ENCODE measurements at places on chromosomes 13 and 19. TPM values are rescaled to one million over a fixed set of nuclear protein-coding genes. Genes with fewer than 3 reads are reported as not detected.
A peak's percentile ranks its signal among the peaks of the same experiment; 100 is the strongest.

The UPF3A gene
- total RNA-seq: 52.9 TPM

DNA sequence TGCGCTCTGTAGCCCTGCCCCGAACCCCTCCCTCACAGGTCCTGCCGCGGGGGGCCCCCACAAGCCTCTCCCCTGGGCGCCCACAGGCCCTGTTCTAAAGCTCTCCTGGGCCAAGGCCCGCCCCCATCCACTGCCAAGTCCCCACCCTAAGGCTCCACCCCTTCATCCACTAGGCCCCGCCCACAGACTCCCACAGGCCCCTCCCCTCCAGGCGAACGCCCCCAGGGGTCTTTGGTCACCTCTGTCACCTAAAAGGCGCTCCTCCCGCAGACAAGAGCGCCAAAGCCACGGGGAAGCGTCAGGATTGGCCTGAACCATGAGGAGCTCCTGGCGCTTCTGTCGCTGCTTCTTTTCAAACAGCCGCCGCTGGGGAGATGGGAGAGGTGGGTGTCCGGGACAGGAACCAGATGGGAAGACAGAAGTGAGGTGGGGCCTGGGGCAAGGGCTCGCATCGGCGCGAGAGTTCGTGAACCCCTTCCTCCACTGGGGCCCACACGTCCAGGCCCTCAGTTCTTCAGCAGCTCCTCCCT is 2.3 kb downstream of the TULP2 start:
- H3K4me3 ChIP-seq: no peak overlapping the region
- H3K27me3 ChIP-seq: peaks cover 10% of the 10 kb centered on the region
- H3K36me3 ChIP-seq: no peaks in the 10 kb centered on the region

DNA sequence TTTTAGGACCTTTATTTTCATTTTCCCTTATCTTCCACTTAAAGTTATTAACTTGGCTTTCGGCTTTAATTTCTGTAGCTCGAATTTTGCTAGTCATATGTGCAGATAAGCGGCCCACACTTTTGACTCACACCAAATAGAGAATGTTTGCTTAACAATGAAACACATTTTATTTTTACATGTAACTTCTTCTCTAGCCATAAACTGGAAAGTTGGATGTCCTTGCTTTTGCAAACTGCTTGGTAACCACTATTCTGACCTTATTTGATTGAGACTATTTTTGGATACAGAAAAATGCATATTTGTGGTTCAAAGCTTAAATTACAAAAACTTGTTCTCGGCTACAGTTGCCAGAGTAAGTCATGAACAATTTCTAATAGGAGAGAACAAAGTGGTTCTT is 600.0 kb downstream of the KCTD12 start:
- no peak for DNase-seq
- H3K36me3 ChIP-seq: no peaks in the 10 kb centered on the region

DNA sequence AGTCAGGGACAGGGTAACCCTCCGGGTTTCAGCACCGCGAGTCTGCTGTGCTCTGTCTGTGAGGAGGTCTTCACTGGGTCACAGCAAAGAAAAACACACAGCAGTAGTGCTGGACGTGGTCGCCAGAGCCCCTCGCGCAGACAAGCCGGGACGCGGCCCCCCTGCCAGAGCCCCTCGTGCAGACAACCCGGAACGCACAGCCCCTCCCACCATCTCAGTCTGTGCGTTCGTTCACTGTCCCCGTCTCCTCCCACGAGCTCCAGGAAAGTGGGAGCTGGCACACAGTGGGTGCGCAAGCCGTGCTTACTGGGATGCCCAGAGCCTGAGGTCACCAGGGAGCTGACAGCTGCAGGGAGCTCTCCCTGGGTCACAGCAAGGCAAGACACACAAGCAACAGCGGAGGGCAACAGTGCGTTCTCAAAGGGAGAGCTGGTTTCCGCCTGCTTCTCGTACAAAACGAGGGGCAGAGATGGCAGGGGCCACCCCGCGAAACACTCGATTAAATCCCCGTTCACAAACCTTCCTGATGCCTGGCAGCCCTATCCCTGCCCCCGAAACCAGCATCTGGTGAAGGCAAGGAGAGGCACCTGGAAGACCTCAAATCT is 3.2 kb upstream of the PLPP2 start:
- peaks cover 9% of the 10 kb centered on the region for H3K4me1 ChIP-seq
- H3K36me3 ChIP-seq: no peaks in the 10 kb centered on the region
- no peak overlapping the region for H3K4me3 ChIP-seq
- no peak overlapping the region for H3K27ac ChIP-seq
- peaks cover 13% of the 10 kb centered on the region for H3K27me3 ChIP-seq
- DNase-seq: no peak

The POMP gene
- total RNA-seq: 127 TPM

DNA sequence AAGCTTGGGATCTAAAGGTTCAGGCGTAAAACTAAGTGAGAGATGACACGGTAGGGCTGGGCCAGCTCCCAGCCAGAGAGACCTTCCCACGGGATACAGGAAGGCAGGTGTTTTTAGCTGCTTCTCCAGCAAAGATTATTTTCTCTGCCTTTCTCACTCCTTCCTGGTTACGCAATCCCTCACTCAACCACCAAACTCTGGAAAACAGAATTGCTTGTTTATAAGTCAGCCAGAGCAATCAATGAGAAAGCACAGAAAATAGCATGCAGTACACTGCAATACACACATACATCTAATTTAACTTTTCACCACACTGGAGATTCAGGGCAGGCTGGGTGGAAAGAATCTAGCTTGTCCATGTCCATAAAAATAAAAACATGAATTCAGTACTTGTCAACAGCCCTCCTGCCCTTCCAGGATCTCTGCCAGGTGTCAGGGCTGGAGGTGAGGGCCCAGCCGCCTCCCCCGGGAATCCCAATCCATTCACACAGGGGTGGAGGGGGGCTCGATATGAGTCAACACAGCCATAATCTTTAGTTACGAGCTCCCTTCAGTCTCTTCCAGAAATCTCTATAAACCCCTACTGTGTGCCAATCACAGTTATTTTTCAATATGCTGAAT is 12.2 kb downstream of the RHPN2 start:
- no peaks in the 10 kb centered on the region for H3K27me3 ChIP-seq
- no peak overlapping the region for H3K4me3 ChIP-seq
- no peak for DNase-seq
- H3K36me3 ChIP-seq: no peaks in the 10 kb centered on the region

DNA sequence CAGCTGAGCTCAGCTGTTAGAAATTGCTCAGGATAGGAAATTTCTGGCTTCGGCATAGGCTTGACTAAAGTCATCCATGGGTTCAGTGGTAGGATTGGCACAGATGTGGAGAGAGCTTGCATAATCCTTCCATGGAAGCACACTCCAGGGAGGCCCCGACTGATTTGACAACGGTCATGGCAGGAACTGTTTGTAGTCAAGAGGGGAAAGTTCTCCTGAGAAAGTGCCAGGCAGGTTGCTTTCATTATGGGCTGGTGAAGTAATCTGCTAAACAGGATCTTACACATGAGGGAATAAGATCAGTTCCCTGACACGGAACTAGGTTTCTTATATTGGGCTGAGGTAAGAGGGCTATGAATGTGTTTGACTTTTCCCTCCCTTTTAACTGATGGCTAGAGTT is 120.1 kb downstream of the RGCC start:
- no peak overlapping the region for H3K27ac ChIP-seq
- H3K27me3 ChIP-seq: no peaks in the 10 kb centered on the region
- DNase-seq: no peak
- H3K4me3 ChIP-seq: no peak overlapping the region
- H3K36me3 ChIP-seq: no peaks in the 10 kb centered on the region

GRCh38 chr13:79709471-79709870 is 228.5 kb downstream of the NDFIP2 start:
- H3K4me3 ChIP-seq: no peak overlapping the region
- H3K36me3 ChIP-seq: no peaks in the 10 kb centered on the region
- H3K27me3 ChIP-seq: no peaks in the 10 kb centered on the region
- H3K27ac ChIP-seq: no peak overlapping the region

The ZNF616 gene
- total RNA-seq: 11.2 TPM

DNA sequence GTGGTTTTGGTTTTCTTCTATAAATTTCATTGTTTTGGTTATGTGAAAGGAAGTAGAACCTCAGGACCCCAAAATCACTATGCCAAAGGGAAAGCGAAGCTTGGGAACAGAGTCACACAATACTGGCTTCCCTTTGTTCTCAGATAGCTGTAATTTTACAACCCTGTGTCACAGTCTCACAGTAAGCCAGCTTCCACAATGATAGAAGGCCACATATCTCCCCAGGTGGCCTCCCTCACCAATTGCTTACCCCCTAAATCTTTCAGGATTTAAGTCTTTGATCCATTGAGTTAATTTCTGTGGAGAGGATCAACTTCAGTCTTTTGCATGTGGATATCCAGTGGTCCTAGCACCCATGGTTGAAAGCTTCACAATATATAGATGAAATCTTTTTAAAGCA is 58.7 kb downstream of the SLC15A1 start:
- H3K36me3 ChIP-seq: no peaks in the 10 kb centered on the region
- H3K27me3 ChIP-seq: no peaks in the 10 kb centered on the region
- no peak for DNase-seq
- no peak overlapping the region for H3K4me3 ChIP-seq
- H3K27ac ChIP-seq: no peak overlapping the region

DNA sequence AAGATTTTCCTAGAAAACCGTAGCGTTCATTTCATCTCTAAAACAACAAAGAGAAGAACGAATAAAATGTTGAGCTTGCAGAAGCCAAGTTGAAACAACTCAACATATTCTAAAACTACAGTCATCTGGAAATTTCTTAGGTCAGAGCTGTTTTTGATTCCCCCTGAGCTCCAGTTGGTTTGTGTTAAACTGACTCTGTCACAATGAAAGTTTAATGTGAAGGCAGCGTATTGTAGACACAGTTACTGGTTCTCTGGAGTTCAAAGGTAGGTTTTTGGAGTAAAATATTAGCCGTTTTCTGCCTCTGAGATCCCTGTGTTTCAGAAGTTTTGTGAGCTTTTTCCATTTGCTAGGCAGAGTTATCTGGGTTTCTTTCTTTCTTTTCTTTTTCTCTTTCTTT is 2.2 kb downstream of the ARHGEF7 start:
- H3K27me3 ChIP-seq: peaks cover 34% of the 10 kb centered on the region
- no peaks in the 10 kb centered on the region for H3K36me3 ChIP-seq
- H3K27ac ChIP-seq: no peak overlapping the region
- H3K4me3 ChIP-seq: no peak overlapping the region
- DNase-seq: no peak

GRCh38 chr13:113297370-113298042 is 467 bp downstream of the LAMP1 start:
- peak overlapping the region; percentile 81 for H3K27ac ChIP-seq
- H3K36me3 ChIP-seq: no peaks in the 10 kb centered on the region
- H3K27me3 ChIP-seq: peaks cover 4% of the 10 kb centered on the region
- peaks cover 21% of the 10 kb centered on the region for H3K4me1 ChIP-seq
- peak overlapping the region; percentile 70 for H3K4me3 ChIP-seq
- DNase-seq: peak; percentile 66

The FREM2 gene
- total RNA-seq: not detected

DNA sequence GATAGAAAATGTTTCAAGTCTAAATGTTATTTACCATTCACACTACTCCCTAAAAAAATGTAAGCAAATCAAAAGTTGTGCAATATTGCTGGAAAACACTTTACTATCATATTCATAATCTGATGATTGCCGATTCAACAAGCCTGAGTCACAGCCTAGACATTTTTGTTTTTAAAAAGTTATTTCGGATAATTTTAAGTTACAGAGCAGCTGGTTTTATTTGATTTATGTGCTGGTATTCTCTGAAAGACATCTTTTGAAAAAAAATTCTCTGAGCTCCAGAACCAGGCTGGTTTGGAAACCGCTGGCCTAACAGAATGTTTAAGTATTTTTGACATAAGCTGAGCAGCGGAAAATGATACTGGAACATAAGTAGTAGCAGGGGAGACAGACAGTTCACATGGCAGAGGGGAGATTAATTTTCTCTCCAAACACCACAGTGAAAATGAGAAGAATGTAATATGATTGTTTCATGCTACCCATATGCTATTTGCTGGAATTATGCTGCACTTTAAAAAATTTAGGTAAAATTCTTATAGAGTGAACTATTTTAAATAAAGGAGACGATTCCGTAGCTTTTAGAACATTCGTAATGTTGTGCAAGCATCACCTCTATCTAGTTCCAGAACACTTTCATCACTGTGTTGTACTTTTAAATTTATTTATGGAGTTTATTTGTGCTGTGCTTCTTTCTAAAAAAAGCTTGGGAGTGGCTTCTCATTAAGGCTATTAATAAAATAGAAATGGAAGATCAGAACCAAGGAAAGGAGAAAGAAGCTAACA is 36.1 kb downstream of the TBC1D4 start:
- no peak overlapping the region for H3K4me3 ChIP-seq
- no peaks in the 10 kb centered on the region for H3K36me3 ChIP-seq
- H3K4me1 ChIP-seq: no peaks in the 10 kb centered on the region
- no peak for DNase-seq
- H3K27ac ChIP-seq: no peak overlapping the region

The ZNF560 gene
- total RNA-seq: not detected

- no peak for DNase-seq
- H3K27me3 ChIP-seq: no peaks in the 10 kb centered on the region
- H3K4me3 ChIP-seq: no peak overlapping the region
Observed at GRCh38 chr13:66748712-66749111, 481.4 kb downstream of the PCDH9 start.

The GAPDHS gene
- not detected for total RNA-seq

The FGF21 gene
- not detected for total RNA-seq

The VAV1 gene
- 52.9 TPM for total RNA-seq

The HRC gene
- total RNA-seq: not detected

GRCh38 chr19:29541473-29542253 is 15.9 kb downstream of the VSTM2B start:
- H3K36me3 ChIP-seq: no peaks in the 10 kb centered on the region
- peaks cover 3% of the 10 kb centered on the region for H3K27me3 ChIP-seq
- H3K27ac ChIP-seq: no peak overlapping the region
- no peaks in the 10 kb centered on the region for H3K4me1 ChIP-seq
- no peak for DNase-seq

The RFXAP gene
- 11.7 TPM for total RNA-seq

GRCh38 chr19:44796701-44797115 is 12.2 kb upstream of the BCAM start:
- H3K36me3 ChIP-seq: no peaks in the 10 kb centered on the region
- no peaks in the 10 kb centered on the region for H3K27me3 ChIP-seq
- H3K27ac ChIP-seq: no peak overlapping the region
- DNase-seq: no peak
- no peaks in the 10 kb centered on the region for H3K4me1 ChIP-seq

- no peak overlapping the region for H3K27ac ChIP-seq
- H3K27me3 ChIP-seq: no peaks in the 10 kb centered on the region
Observed at GRCh38 chr13:99275093-99275469, 16.9 kb upstream of the GPR18 start.

The ZNF681 gene
- total RNA-seq: 4.6 TPM

DNA sequence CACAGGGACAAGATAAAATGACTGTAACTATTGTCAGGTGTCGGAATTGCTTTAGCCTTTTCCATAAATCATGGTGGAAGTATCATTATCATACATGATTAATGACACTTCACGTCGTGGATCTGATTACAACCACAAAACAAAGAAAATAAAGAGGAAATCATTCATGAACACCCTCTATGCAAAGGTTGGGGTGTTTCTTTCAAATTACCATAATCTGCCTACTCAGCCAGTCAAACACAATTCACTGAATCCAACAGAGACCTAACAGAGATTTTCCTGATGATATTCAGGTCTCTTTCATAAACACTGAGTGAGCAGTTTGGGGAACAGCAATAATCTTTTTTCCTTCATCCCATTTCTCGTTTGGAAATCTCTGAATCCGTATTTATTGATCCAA is 625.6 kb downstream of the DCT start:
- H3K36me3 ChIP-seq: no peaks in the 10 kb centered on the region
- no peak for DNase-seq
- no peak overlapping the region for H3K4me3 ChIP-seq
- H3K4me1 ChIP-seq: no peaks in the 10 kb centered on the region
- no peaks in the 10 kb centered on the region for H3K27me3 ChIP-seq

The CGB8 gene
- total RNA-seq: not detected

GRCh38 chr19:934197-934840 is 8.5 kb downstream of the ARID3A start:
- no peak overlapping the region for H3K27ac ChIP-seq
- peaks cover 16% of the 10 kb centered on the region for H3K4me1 ChIP-seq
- DNase-seq: no peak
- H3K4me3 ChIP-seq: no peak overlapping the region
- no peaks in the 10 kb centered on the region for H3K36me3 ChIP-seq

The POLRMT gene
- total RNA-seq: 77.3 TPM

All from CD8-positive, alpha-beta memory T cell (primary cell).